ENCODE measurements at places on chromosomes 7 and 10. TPM values are rescaled to one million over a fixed set of nuclear protein-coding genes. Genes with fewer than 3 reads are reported as not detected.

DNA sequence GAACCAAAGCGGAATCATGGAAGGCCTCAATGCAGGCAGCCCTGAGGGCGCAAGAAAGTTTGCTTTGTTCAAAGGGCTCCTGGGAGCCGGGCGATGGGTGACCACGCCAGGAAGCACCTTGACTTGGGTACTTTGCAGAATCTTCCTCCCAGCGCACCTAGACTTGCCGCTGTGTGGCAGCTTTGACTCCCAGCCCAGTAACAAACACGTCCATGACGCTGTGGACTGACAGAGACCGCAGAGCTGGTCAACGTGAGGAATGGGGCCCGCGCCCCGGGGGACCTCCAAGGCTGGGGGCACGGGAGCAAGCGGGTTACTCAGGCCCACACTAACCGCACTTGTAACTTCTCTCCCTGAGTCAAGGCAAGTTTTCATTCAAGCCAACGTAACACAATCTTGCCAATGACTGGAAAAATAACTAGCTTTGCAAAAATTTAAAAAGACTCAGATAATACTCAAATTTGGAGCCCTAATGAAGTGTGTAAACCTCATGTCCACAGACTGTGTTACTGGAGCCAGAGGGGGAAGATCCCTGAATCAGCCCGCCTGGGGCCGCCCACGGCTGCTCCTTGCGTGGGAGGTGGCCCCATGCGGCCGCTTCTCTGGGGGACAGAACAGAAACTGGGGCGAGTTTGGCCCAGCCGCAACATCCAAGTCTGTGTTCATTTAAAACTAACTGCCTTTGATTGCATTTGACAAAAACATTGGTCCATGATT, 130.8 kb downstream of the DNAJB6 start:
- DNase-seq: no peak

- DNase-seq: no peak
These were observed 162.4 kb downstream of the ARID5B start for GRCh38 chr10:62063795-62064472.

DNA sequence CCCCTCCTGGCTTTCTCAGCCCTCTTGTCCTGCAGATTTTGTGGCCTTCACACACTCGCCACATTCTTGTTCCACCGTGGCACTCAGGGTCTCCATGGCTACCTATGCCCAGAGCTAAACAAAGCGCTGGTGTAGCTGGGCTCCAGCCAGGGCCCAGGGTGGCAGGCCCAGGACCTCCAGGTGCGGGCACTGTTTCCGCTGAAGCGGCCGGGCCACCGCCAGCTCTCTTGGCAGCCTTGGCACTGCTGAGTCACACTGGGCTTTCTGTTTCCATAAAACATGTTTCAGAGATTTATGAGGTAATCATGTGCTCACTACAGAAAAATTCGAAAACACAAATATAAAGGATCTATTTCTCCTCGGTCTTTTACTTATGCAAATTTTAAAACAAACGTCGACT, 51.3 kb downstream of the AOC1 start:
- DNase-seq: peak; percentile 84

DNA sequence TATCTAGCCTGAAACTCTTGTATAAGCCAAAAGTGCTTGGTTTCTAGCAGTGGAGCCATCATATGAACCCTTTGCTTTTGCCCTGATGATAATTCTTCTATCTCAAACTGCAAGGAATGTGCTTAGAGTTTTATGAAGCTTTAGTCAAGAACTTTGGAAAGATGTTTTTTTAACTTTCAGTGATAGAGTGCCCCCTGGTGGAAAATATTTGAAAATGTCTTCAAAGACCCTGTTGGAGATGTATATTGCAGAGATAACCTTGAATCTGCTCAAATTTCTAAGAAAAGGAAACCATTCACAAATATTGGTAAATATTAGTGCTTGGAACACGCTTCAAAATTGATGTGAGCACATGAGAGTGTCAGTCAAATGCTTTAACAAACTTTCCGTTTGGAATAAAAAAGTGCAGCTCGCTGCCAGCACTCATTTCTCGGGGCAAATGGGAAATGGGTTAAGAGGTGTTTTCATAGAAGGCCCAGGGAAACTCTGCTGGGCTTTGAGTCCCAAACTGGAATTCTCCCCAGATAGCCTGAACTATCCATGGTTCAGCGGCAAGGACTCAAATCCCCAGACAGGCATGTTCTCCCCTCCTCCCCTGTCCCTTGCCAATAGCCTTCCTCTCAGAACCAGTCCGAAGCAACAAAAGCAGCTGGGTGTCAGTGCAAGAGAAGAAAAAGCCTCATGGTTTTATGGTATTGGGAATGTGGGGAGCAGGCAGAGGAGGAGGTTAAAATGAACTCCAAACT, 129.3 kb downstream of the MYOF start:
- DNase-seq: peak; percentile 36

DNA sequence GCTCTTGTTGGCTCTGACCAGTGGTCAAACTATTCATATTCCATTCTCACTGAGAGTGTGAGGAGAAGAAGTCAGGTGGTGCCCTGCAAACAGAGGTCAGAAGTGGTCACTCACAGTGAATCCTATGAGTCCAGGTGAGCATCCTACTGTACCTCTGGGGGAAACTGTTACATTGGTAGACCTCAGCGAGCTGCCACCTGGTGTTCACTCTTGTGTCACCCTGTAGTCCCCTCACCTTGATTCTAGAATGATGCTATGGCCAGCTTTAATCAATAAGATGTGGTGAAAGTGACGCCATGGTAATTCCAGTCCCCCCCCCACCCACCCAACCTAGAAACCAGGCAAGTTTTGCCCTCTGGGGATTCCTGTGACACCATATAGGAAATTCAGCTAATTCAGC, 1.2 kb upstream of the AMPH start:
- DNase-seq: no peak

GRCh38 chr7:37601321-37601720, 82.2 kb upstream of the GPR141 start:
- DNase-seq: no peak

GRCh38 chr10:20970708-20971107, 73.6 kb upstream of the NEBL start:
- no peak for DNase-seq

GRCh38 chr7:150476285-150476684, 25.9 kb downstream of the GIMAP8 start:
- DNase-seq: no peak

DNA sequence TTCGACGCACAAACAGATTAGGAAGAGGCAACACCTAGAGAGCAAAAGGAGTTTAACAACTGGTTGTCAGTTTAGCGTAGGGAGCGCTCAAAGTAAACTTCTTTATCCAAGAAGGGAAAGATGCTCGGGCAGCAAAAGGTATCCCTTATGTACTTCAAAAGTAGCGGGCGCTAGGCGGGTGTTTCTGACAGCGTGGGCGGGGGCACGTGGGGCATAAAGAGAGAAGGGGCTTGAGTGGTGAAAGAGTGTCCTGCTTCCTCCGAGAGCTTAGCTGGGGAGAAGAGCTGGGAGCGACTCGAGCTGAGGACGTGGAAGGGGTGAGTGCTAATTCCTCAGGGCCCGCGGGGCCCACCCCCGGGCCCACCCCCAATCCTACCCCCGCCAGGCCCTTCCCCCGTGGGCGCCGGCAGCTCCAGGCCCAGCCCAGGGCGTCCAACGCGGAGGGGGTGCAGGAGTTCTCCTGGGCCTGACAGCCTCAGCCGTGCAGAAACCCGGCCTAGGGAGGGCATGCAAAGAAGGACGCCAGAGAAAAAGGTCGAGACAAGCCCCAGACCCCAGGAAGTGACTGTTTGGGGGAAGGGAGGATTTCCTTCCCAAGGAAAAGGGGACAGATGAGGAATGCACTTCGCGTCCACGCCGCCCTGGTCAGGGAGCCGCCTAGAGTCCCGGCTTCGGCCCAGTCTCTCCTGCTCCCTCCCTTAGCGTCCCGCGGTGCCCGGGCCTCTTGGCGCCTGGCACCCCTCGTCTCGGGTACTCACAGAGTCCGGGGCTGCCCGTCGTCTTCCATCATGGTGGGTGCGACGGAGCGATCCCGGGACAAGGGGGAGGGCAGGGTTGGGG, 868 bp downstream of the TIAL1 start:
- peak; percentile 27 for DNase-seq

DNA sequence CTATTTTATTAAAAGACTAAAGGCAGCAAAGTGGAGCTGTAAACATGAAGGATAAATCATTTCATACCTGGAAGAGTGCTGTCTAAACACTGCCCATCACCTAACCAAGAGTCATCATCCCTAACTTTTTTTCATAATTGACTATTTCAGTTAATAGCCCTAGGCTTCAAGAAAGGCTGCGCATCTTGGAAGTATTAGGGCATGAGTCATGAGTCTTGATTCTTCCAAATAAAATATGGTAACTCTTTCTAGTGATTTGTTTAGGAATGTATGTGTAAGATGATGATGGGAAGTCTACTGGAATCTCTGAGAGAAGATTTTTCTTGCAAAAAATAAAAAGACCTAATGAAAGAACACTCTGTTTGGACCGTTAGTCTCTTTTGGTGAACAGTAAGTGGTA, 207.7 kb upstream of the AHR start:
- peak; percentile 57 for DNase-seq

GRCh38 chr7:98872328-98872924, 2.6 kb upstream of the TMEM130 start:
- no peak for DNase-seq

DNA sequence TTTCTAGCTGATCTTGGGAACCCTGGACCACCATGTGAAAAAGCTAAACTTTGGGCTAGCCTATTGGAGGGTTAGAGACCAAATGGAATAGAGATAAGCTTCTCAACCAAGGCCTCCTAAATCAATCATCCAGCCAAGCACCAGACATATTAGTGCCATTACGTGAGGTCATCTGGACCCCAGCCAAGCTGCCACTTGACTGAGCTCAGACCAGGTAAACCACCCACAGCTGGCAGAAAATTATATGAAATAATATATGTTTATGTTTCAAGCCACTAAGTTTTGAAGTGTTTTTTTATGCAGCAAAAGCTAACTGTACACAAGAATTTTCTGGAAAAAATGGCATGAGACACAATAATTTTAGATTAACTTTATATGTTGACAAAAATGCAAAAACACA, 82.6 kb upstream of the PCGF5 start:
- DNase-seq: no peak

GRCh38 chr7:73972614-73973013, 55.4 kb upstream of the ELN start:
- no peak for DNase-seq

GRCh38 chr10:30980951-30981616, 50.6 kb downstream of the ZNF438 start:
- DNase-seq: peak; percentile 58

DNA sequence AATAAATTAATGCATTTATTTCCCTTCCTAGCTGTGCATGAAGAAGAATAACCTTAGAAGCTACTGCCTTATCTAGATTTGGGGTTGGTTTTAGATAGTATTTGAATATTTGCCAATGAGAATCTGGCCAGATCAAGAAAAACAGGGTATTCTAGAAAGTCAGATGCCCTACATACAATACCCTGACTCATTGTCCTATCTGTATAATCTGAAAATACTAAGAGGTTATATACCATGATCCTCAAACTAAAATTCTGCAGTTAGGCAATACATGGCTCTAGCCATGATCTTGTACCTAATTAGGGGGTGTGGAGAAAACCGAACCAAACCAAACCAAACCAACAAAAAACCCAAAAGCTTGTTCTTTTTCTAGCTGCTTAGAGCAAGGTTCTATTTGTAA, 240.4 kb upstream of the LYZL1 start:
- DNase-seq: no peak

DNA sequence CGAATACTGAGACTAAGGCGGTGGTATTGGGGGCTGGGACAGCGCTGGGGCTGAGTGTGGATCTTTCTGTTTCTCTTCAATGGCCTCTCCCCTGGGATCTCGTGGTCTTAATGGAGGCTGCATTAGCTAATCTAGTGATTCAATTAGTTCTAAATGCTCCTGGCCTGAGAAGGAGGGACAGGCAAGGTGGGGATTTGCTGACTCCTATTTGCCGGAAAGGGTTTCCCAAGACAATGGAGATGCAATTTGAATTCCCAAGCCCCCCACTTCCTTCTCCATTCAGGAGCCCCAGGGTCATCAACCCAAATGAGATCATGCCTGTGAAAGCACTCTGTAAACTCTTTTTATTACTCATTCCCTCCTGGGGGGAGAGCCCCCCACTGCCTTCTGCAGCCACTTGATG, 111.7 kb upstream of the PLXNA4 start:
- no peak for DNase-seq

DNA sequence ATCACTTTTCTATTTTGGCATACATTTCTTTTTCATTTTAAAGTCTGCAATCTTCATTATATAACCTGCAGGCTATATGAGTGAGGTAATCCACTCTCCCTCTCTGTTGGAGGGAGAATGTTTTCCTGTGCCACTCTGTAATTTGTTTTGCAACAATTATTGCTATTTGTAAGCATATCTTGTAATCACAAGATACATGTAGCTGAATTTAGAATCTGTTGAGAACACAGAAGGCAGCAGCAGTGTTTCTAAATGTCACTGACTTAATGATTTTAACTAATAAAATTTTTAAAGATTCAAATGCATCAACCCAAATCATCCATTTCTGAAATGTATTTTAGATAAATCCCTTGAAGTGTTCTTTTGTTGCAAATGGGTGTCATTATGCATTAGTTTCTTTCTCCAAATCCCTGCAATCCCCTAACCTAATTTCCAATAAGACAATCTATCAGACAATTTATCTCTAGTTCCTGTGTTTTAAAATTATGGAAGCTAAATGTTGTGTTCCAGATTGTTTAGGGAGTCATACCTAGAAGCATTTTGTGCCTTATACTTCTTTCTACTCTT, 19.8 kb upstream of the UMAD1 start:
- no peak for DNase-seq

GRCh38 chr7:24637021-24637420, 63.8 kb downstream of the PALS2 start:
- no peak for DNase-seq

- peak; percentile 85 for DNase-seq
These were observed 287.0 kb upstream of the CDC14C start for GRCh38 chr7:48637382-48637781.

DNA sequence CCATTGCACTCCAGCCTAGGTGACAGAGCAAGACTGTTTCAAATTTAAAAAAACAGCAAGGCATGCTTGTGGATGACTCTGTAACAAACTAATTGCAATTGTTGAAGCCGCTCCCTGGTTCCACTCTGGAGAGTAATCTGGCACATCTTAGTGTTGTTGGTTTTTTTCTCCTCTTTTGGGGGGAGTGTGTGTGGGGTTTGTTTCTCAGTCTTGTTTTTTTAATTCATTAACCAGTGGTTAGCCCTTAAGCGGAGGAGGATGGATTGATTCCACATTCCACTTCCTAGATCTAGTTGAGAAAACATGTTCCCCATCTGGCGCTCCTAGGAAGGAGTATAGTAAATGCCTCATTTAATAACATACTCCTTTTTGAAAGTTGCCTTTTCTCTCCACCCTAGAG, 8.6 kb upstream of the ZNF713 start:
- DNase-seq: no peak

The RNF32 gene
- total RNA-seq: 1.7 TPM

The PROSER2 gene
- total RNA-seq: 33.1 TPM

The HPSE2 gene
- total RNA-seq: not detected

The GNGT1 gene
- total RNA-seq: not detected

The DYNC1I1 gene
- total RNA-seq: 2.7 TPM

The TMEM139 gene
- not detected for total RNA-seq

The SHH gene
- not detected for total RNA-seq

The ALOX5 gene
- not detected for total RNA-seq

All from HT1080 (cell line).